ENCODE measurements at places on chromosomes 5 and 9.
A peak's percentile ranks its signal among the peaks of the same experiment; 100 is the strongest.

DNA sequence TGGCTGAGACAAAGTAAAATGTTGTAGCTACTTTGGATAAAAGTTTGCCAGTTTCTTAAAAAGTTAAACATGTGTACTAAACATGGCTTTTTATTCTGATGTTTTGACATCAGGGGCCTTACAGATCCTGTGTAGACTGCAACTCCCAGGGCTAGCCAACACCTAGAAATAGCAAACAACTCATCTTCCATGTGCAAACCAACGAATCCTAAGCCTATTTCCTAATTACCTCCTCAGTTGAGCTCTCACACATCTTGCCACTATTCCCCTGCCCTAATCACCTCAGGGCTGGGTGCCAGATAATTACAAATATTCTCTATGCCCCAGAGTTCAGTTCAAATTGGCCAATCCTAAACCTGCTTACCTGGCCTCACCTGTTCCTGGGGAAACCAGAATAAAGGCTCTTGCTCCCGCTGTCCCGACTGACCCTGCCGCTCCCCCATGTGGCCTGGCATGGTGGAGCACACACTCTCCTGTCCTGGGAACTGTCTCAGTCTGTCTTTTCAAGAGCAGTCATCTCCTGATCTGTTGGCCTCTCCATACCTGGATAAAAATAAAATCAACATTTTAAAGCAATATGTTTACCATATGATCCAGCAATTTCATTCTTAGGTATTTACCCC lies 37.1 kb upstream of the FAM169A start:
- DNase-seq = peak; percentile 5

DNA sequence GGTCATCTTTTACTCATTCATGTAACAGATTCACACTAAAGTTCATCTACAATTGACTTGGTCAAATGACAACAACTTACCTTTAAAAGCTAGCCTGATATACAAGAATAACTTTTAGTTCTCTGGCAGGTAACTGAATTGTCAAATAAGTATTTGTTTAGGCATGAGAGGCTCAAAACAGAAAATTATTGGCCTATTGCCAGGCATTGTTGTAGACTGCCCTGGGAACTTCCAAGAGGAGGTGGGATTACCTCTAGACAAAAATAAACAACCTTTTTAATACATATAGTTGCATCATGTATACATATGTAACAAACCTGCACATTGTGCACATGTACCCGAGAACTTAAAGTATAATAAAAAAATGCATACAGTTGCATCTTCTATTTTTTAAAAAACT lies 18.2 kb upstream of the SLCO4C1 start:
- DNase-seq = no peak

DNA sequence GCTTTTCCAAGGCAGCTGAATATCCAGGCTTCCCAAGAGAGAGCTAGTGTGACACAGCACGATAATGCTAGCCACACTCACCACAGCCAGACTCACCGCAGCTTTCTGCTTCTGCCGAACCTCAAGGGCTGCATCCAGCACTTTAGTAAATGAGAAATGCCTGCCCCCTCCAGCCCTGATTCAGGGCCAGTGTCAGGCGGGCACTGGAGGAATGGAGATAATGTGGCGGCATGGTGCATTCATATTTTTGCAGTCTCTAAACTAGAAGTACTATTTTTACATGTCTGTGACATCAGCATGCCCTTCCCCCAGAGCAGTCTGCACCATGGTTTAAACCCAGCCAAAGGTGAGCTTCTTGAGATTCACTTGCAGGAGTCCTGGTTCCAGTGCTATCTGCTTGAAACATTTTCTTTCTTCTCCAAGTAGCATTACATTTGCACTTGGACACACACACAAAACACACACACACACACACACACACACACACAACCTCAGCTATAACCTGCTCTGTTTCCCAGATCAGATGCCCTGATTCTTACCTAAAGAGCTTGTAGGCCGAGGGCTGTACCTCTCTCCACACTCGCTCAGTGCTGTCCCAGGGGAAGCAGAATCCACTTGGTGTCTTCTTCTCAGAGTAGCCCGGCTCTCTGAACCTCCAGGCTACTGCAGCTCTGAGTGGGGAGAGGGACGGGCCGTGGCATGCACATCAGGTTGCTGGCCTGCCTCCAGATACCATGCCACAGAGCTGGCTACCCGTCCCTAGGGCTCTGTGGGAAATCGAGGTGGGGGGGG lies at the start of gene FGF1:
Gene FGF1, minus strand, starts transcription at position 673 of the 792 bp plus-strand sequence. CDS start 71,963 bp downstream, outside the sequence.
- no peak for DNase-seq

DNA sequence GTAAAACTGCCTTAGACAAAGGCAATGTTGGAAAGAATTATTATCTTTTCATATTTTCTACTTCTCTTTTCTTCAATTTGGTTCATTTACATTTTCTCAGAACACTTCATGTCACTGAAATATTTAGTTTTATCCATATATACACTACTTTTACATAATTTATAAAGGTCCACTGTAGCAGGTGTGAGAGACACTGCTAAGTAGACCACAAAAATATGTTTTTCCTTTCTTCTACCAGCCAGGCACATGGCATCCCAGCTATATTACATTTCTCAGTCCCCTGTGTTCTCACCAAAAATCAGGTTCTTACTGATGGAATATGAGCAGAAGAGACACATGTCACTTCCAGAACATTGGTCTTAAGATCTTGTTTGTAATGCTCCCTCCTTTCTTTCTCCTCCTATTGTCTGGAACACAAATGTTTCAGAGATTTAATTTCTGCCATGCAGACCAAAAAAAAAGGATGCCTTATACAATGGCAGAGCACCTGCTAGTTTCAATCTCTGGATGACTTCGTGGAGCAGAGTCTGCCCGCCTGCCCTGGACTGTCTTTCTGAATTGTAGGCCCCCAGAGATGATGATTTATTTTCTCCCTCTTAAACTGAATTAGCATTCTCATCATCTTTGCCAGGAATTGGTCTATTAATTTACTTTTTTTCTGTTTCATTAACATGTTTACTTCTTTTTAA lies 125.4 kb upstream of the ACOT12 start:
- DNase-seq = no peak

DNA sequence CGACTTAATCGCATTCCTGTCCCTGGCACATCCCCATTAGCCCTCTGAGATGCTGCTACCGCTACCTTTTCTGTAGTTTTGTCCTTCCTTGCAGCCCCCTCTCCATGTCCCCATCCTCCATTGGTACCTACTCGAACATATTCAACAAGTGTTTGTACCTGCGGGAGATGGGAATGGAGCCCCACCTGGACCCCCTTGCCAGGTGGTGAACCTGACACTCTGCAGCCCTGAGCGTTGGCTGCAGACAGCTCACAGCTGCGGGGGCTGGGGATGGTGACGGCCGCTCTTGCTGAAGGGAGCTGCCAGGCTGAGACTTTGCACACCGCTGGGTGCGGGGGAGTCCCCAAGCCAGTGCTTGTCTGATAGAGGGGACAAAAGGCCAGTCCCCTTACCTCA lies 96.3 kb upstream of the DAP start:
- DNase-seq = no peak

GRCh38 chr5:116938488-116938887 lies 363.9 kb upstream of the SEMA6A start:
- DNase-seq = no peak

DNA sequence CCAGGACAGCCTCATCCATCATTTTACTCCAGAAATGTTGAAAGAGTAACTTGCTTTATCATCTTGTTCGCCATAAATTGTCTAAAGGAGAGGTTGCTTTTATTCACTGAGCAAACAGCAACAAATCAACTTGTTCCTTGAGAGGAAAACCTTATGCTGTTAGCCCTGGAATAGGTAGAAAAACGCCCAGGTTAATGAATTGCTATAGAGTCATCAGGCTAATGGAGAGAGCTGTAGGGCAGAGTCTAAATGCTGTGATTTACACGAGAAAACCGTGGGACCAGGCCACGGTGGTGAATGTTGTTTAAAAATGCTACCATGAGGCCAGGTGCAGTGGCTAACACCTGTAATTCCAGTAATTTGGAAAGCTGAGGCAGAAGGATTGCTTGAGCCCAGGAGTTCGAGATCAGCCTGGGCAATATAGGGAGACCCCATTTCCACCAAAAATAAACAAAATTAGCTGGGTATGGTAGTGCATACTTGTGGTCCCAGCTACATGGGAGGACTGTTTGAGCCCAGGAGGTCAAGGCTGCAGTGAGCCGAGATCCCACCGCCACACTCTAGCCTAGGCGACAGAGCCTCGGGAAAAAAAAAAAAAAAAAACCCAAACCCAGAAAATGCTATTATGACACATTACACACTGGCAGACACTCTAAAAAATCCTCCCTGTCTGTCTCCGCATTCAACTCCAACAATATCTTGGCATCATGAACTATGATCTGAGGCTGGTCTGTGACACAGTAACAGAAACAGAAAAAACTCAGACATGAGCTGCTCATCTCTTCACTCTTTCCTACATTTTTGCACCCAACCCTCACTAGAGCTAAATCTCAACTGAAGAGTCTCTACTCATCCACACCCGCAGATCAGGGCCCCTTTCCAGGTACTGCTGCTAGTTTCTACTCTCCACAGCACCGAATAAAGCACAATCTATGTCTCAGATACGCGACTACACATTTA lies 118.6 kb upstream of the RETREG1 start:
- no peak for DNase-seq

DNA sequence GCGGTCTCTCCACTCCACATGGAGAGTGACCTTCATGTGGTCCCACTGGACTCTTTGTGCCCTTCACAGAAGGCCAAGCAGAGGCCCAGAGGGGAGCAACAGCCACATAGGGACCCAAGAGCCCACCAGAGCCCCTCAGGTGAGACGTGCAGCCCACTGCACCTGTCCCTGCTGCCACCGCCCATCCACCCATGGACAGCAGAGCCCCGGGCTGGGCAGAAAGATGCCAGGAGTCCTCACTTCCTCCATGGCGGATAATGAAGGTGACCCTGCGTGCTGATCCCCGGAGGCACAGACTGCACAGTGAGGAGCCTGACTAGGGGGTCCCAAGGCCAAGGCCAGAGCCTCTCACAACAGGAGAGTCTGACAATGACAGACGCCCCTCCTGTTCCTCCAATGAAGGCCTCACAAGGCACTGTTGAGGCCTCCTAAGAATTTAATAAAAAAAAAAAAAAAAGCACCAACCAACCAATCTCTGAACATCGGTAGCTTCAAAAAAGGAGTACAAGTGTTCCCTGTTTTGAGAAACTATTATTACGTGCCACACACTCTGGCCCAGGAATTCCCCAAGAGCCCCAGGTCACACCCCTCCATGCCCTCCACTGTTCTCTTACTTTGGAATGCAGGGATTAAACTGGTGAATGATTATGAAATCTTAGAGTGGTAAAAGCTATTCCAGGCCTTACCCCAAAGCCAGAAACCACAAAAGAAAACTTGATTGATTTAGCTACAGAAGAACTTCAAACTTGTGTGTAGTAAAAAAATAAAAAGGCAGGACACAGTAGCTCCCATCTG lies 2.8 kb upstream of the PPP1R26 start:
- DNase-seq = no peak

DNA sequence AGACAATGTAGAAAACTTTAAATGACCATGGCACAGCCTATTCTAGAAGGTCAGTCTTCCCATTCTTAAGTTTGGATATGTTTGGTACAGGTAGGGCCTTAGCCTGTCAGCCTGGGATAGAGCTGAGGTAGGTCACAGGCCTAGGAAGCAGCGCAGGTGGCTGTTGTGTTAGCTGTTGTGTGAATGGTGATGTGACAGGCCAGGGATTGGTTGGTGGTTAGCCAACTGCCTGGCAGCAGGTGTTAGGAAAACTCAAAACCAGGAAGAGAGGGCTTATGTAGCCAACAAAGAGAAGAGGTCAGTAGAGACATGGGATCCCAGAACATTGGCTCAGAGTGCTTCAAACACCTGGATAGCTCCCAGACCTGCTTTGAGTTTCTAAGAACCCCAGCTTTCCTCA lies 84.2 kb downstream of the FBXO38 start:
- DNase-seq = no peak

- no peak for DNase-seq
Measured at GRCh38 chr5:9588254-9588653, 41.9 kb downstream of the TAS2R1 start.

DNA sequence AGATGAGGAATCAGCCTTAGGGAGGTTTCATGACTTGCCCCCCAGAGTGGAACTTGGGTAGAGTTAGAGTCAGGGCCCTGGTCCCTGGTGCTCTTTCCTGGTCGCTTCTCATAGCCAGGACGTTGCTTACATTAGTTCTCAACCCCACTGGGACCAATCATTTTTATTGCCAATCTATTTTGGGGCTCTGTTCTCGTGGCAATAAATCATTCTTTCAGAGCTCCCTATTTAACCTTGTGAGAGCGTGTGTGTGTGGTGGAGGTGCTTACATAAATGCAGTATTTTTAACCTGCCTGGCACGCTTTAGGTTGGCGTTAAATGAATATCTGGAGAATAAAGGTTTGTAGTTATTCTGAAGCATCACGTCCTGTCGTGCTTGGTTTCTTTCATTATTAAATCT lies 4.1 kb downstream of the TRIO start:
- no peak for DNase-seq

- no peak for DNase-seq
Measured at GRCh38 chr9:68741704-68742332, 36.8 kb downstream of the PIP5K1B start.

DNA sequence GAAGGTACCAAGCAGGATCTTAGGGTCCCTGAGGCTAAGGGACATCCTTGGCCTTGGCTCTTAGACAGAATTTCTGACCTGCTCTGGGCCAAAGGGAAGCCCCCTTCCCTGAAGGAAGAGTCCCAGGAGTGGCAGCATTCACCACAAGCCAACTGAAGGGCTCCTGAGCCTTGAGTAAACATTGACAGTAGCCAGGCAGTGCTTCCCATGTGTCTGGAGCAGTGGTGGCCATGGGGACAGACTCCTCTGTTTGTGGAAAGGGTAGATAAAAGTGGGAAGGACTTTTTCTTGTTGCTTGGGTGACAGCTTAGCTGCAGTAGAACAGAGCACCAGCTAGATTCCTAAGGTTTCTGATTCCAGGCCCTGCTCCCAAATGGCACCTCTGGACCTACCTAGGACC lies 61.4 kb upstream of the VLDLR start:
- no peak for DNase-seq

- no peak for DNase-seq
Measured at GRCh38 chr9:7234144-7234543, 476.4 kb downstream of the KDM4C start.

DNA sequence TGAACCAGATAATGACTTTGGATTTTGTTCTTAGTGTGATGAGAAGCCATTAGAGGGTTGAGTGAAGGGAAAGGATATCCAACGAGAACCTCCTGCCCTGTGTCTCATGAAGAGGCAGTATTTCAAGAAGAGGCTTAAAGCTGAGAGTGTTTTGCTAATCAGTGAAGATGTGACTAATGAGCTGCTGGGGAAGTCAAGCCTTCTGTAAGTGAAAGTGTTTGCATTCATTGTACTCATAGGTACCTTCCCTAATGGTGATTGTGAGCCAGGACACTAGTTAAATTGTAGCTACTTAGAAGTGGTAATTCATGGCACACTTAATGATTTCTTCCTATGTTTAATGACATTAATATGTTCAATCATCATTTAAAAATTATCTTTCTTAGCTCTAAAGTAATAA lies 23.7 kb downstream of the PIP5K1B start:
- no peak for DNase-seq

GRCh38 chr5:156942064-156942463 lies 21.0 kb downstream of the TIMD4 start:
- DNase-seq = no peak

GRCh38 chr9:22050924-22051323 lies 41.8 kb upstream of the CDKN2B start:
- no peak for DNase-seq
